Midbrain (tissue), 1 donor: ENCODE measurements at places on chromosomes 12 and 14.

- peak; percentile 6 for DNase-seq
These were observed 64.9 kb upstream of the DAAM1 start for GRCh38 chr14:59123531-59123930.

DNA sequence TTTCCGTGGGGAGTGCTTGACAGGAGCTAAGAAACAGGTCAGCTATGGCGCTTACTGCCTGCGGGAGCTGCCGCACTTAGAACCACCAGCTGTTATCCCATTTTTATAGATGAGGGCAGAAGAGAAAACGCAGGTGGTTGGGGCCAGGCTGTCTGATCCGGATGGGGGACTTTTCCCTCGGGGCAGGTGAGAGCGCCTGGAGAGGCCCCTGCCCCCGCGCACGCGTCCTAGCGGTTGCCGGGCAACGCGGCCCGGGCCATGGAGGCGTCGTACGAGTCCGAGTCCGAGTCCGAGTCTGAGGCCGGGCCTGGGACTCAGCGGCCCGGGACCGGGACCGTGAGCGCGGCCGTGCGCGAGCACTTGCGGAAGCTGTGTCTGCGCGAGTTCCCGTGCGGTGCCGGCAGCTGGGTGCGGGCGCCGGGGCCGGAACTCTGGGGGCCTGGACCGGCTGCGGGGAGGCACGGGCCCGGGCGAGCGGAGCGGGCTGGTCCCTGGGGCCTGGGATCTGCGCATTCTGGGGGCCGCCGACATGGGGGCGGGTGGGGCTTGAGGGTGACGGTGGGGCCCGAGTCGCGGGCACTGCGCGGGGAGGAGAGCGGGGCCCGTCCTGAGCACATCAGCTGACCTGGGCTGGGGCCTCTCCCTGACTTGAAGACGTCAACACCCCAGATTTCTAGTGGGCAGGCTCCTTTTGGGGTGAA lies at the start of gene LRRC43:
Gene LRRC43, plus strand, starts transcription at position 237 of the 701 bp plus-strand sequence. Its CDS starts 22 bp downstream, at position 259.
- no peak for DNase-seq

GRCh38 chr14:91997492-91997891 lies 42.4 kb downstream of the TRIP11 start:
- no peak for DNase-seq

DNA sequence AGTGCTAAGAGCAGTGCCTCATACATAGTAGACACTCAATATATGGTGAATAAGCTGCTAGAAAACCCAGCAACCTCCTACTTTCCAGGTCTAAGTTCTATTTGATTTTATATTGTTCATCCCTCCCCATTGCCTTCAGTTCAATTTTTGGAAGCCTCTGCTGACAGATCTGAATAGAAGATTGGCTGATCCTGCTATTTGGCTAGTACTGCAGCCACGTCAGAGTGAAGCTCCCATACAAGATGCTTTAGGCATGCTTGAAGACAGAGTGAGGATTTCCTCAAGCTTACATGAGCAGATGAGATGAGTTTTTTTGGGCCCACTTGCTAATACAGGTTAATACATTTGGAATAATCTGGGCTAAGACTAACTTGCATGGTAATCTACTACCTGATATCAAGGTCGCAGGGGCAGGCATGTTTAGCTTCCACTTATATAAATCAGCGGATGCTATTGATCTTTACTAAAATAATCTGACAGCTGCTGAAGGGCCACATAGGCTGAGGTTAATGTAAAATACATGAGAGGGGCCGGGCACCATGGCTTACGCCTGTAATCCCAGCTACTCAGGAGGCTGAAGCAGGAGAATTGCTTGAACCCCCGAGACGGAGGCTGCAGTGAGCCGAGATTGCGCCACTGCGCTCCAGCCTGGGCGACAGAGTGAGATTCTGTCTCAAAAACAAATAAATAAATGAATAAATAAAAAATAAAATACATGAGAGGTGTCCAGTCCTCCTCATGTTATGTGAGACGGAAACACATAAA lies 15.9 kb upstream of the AEBP2 start:
- DNase-seq, result no peak

DNA sequence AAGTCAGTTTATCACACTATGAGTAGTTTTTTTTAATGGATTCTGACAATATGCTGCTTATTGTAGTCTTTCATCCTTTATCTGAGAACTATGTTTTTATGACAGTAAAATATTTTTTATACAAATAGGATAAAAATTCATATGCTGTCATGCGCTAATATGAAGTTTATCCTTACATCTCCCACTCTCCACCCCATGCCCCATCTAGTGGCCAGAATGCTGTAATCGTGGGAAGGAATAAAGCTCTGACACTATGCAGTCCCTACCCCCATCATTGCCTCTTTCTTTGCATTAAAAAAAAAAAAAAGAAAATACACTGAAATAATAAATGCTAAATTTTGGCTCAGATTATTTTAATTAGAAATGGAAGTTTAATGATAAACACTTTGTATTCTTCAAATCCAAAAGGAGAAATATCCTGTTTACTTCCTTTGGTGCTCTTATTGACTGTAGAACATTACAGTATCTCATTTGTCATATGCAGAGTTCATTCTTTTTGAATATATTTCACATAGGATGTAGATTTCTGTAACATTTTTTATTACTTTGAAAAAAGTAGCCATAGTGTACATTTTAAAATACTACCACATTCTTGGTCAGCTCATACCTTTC lies 145.9 kb upstream of the SLCO1C1 start:
- peak; percentile 46 for DNase-seq

- no peak for DNase-seq
These were observed 673.8 kb upstream of the MGAT4C start for GRCh38 chr12:86929962-86930361.

- DNase-seq, result no peak
These were observed 846 bp upstream of the MTHFD1 start for GRCh38 chr14:64387232-64387781.

- no peak for DNase-seq
These were observed 193.0 kb downstream of the C12orf50 start for GRCh38 chr12:87836190-87836589.

- DNase-seq, result no peak
These were observed 770.7 kb downstream of the BCL11B start for GRCh38 chr14:98501335-98501734.

GRCh38 chr12:459430-460258 lies at the start of gene B4GALNT3:
Gene B4GALNT3 (plus strand): TSS chr12:459939. CDS start chr12:460377, 438 bp downstream.
- DNase-seq, result peak; percentile 4

GRCh38 chr12:112149596-112149995 lies 24.2 kb downstream of the TRAFD1 start:
- DNase-seq, result no peak

DNA sequence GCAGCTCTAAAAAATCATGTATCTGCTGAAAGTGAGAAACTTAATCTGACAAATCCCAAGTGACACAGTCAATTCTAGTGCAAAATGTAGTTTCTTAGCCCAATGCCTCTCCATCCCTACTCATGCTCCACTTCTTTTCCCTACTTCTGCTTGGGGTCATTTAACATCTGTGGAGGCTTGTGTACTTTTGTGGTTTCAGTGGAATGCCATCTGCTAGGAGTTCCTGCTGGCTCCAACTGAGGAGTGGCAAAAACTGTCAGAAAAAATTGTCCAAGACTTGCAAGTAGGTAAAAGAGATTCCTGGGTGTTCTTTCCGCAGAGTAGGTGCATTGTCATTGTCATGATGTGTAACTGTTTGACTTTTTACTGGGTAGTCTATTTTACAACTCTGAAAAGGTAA lies 12.5 kb upstream of the AVPR1A start:
- no peak for DNase-seq

GRCh38 chr12:123389560-123390351 lies 5.8 kb downstream of the KMT5A start:
- DNase-seq, result no peak

GRCh38 chr14:101480747-101481530 lies 80.4 kb upstream of the DIO3 start:
- no peak for DNase-seq

- no peak for DNase-seq
These were observed 137.2 kb upstream of the PELI2 start for GRCh38 chr14:55980970-55981369.

GRCh38 chr12:27906658-27907473 lies 65.7 kb downstream of the PTHLH start:
- no peak for DNase-seq

DNA sequence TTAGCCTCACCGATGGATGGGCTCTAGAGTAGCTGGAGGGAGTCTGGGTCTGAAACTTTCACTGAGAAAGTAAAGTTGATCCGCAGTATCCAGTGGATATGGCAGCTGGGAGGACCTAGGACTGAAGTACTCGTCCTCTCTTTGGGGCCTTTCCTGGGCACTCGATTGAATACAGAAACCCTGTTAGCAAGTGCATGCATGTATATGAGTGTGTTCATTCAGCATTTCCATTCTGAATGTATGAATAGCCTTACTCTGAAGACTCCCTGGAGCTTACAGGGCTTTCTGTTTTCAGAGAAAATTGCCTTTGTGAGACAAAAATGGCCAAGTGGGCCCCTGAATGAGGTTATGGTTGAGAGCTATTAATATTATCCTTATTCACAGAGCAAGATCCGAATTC lies 62.8 kb downstream of the DAD1 start:
- no peak for DNase-seq

- DNase-seq, result no peak
These were observed 31.0 kb downstream of the GNPTAB start for GRCh38 chr12:101799774-101800173.

DNA sequence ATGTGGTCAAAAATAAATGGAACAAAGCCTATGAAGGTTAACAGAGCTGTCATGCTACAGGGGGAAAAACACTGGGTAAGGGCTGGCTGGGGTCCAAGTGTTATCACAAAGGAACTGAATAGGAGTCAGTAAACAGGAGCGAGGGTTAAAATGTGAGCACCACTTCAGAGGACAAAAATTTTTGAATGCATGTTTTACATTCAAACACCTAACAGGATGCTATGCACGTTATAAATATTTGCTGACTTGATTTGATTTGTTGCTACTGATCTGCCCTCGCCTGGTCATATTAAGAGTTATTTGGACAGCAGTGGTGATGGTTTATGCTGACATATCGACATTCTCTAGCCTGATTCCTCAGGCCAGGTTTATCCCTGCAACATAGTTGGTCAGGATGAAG lies 7.4 kb upstream of the KTN1 start:
- no peak for DNase-seq

DNA sequence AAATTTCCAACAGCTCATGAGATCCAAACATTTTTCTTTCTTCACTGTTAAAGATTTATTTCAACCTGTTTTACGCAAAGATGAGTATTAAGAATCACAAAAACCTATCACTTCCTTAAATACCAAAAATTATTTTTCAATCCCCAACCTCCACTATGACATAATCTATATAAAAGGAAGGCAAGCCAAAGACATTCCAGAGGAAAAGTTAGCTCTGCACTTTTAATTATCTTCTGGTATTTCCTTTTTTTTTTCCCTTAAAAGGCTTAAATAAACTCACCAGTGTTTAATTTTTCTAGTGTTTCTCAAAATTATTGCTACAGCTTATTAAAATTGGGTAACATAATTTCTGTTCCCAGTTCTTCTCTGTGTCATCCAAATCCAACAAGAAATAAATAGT lies 75.9 kb downstream of the BMP4 start:
- DNase-seq, result no peak

- DNase-seq, result no peak
These were observed 38.0 kb downstream of the SPPL3 start for GRCh38 chr12:120866108-120866507.

- no peak for DNase-seq
These were observed 50.6 kb downstream of the DAAM1 start for GRCh38 chr14:59239022-59239421.

- no peak for DNase-seq
These were observed 126.7 kb downstream of the TMEM132D start for GRCh38 chr12:129776977-129777667.

DNA sequence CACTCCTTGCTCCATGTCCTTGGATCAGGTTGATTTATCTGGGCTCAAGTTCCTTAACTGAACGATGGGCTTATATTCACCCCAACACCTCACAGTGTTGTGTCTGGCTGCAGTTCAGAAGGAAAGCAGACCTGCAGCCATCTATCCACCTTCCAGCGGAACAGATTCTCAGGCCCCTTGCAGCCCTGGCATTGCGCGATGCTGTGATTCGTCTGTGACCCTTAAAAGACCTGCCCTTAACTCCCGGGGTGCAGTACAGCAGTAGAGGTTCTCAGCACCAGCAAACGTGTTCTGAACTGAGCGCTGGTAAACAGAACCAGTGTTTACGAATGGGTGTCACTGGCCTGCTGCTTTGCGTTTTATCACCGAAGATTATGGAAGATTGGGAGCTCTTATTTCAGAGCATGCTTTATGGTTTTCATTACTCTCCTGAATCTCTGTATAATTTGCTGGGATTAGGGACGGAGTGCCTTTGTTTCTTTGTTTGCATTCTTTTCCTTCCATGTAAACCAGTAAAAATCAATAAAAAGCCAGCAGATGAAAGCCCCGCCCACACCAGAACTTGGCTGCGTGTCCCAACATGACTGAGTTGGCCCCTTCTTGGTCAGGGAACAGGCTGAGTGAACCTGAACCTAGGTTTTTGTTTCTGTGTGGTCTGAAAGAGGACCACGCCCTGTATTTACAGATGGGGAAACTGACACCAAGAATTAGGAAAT lies 286.7 kb upstream of the CRY1 start:
- no peak for DNase-seq

DNA sequence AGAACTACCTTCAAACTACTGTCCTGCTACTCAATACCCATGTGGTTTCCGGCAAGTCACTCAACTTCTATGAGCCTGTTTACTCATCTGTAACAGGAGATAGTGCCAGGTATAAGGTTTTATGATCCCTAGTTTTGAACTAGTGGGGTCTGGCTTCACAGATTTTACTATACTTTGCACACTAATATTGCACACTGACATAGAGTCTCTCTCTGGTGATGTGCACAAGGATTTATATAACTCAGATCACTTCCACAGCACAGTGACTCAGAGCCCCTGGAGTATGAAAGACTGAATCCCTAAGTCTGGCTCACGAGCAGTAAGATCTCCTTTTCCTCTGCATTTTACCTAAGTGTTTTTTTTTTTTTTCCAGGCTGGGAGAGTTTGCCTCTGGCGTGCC lies 69.7 kb upstream of the SLC38A2 start:
- DNase-seq, result no peak

GRCh38 chr12:16359512-16360491 lies 12.4 kb downstream of the MGST1 start:
- no peak for DNase-seq

DNA sequence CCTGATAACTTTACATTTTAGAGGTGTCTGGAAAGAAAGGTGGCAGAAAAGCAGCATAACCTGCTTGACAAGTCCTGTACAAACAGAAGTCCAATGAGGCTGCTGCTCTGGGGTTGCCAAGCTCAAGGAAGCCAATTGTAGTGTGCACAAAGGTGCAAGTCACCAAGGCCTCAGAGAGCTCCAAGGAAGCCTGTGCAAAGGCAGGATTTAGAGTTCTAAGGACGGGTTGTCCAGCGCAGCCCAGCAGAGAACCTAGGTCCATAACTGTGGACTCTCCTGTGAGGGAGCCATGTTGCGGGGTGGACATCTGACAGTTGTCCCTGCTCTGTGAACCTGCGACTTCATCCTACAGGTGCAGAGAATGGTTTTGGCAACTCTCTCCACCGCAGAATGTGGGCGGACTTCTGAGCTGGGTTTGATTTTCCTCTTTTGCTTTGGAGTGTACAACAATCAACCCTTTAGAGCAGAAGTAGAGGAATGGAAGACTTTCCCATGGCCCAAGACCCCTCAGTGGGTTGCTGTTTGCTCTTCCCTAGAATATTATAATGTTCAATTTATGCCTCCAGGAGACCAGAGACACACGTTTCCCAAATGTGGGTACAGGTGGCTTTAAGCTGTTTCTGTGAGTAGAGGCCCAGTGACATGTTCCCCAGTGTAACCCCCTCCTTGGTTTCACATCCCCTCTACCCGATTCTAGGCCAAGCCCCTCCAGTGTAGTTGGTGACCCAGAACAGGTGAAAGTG lies 81.0 kb downstream of the ETV6 start:
- no peak for DNase-seq
